ENCODE measurements at places on chromosomes 5 and 9.

- DNase-seq: peak; percentile 93
Observed at GRCh38 chr5:141872496-141873356, 5.5 kb downstream of the PCDH1 start.

DNA sequence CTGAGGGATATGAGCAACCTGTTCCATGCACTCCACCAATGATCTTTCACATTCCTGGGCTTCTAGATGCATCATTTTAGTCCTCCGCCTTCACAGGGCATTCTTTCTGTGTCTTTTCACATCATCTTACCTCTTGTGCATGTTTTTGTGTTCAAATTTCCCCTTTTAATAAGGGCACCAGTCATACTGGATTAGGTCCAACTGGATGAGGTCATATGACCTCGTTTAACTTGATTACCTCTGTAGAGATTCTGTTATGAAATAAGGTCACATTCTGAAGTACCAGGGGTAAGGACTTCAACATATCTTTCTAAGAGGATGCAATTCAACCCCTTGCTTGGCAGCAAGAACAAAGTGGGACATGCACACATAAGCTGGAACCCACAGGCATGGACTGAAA lies 335.3 kb upstream of the TLE4 start:
- no peak for DNase-seq

DNA sequence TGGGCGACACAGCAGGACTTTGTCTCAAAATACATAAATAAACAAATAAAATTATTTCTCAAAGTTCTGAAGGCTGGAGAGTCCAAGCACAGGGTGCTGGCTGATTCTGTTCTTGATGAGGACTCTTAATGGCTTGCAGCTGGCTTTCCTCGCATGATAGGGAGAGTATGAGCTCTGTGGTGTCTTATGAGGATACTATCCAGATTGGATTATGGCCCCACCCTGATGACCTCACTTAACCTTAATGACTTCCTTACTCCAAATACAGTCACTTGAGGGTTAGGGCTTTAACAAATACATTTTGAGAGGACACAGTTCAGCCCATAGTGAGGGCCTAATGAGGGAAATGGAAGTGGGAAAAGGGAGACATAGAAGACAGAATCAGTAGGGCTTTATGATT lies 87.7 kb downstream of the FOCAD start:
- no peak for DNase-seq

GRCh38 chr9:16690628-16691027 lies 179.8 kb downstream of the BNC2 start:
- DNase-seq: no peak

DNA sequence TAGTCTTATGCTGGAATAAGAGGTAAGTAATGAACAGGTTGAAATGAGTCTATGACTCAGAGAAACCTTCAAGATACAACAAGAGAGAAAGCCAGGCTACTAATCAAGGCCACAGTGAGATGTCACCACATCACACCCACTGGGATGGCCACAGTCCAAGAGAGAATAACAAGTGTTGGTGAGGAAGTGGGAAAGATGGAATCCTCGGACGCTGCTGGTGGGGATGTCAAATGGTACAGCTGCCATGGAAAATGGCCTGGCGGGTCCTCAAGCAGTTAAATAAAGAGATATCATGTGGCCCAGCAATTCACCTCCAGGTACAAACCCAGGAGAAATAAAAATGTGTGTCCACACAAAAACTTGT lies 41.9 kb upstream of the NEURL1B start:
- no peak for DNase-seq

DNA sequence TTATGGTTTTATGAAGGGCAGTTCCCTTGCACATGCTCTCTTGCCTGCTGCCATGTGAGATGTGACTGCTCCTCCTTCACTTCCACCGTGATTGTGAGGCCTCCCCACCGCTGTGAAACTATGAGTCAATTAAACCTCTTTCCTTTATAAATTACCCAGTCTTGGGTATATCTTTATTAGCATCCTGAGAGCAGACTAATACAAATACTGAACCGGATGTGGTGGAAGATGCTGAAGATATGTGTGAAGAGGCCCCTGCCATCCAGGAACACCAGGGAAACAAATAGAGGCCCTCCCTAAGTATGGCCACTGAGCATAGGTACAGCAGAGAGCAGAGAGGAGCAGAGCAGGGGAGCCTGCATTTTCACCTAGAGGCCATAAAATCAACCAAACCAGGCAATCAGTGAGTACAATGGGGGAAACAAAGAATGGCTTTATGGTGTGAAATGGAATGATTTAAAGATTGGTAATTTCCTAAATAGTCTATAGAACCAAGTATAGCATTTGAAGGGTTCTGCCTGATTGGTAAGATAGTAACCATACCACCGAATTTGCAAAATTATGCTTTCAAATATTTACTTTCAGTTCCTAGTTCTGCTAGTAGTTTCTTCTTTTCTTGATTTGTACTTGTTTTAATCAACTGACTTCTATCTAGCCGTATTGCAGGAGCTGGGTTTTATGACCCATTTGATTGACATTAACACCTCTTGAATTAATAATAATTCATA lies 421.6 kb downstream of the IRX1 start:
- no peak for DNase-seq

DNA sequence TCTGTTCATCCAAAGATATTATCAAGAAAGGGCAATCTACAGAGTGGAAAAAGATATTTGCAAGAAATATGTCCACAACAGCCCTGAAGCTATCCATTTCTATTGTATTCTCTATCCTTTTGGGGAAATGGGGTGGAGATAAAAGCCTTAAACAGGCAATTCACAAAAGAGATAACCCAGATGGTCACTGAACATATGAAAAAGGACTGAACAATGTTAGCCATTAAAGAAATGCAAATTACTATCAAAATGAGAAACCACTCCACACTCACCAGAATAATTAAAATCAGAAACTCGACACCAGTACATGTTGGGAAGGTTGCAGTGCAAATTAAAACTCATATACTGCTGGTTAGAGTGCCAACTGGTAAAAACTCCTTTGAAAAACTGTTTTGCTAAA lies 955.2 kb upstream of the DMAC1 start:
- no peak for DNase-seq

Measured in mesendoderm (in vitro differentiated cells).